ENCODE measurements at places on chromosomes 2 and 18.

- DNase-seq, result no peak
Observed at GRCh38 chr18:58870130-58870529, 5.5 kb downstream of the ZNF532 start.

DNA sequence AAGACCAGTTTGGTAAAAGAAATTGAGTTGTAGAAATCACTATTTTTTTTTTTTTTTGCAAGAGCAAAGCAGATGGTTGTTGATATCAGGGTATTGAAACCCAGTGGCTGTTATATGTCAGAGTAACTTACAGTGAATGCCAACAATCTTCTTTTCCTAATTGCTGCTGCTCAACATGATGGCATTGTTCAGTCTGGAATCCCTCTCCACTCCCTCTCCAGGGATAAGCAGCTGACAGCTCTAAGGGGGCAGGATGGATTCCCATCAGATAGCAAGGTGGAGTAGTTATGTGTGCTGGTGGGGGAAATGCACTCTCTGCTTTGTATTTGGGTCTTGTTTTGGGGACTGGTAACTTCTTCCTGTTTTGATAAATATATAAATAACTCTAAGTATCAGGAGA lies 200.0 kb downstream of the PIK3C3 start:
- DNase-seq, result no peak

DNA sequence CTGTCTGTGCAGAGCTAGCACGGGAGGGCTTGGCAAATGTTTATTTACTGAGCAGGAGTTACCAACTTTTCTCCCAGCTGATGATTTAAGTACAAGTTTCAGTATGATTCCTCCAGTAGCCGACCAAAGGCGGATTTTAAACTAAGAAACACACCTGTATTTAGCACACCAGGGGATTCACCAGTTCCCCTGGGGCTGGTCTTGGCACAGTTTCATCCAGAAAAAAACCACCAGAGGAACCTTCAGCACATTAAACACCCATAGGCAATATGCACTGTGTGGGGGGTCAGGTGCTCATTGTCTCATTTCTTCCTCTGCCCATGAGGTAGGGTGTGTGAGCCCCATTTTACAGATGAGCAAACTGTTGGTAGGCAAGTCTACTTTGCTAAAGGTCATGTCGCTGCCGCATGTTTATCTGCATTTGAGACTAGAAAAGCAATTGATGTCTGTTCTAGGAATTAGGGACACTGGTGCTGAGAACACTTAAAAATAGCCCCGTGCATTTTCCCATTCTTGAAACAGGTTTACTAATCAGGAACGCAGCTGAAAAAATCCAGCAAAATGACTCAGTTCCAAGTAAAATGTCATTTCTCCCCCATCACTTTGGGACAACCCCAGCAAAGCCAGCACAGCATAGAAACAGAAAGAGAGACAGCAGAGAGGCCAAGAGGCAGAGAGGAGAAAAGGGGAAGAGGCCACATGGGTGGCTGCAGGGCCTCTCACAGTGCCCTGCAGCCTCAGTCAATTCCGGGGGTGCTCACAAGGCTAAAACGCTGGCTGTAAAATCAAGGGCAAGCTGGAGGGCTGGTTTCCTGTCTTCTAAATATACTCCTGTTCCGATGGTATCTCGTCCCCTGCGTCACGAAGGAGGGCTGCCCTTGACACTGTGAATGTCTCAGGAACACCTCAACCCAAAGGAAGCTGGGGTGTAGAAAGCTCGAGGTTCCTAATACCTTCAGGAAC lies 166.8 kb upstream of the ID2 start:
- DNase-seq, result peak; percentile 90

DNA sequence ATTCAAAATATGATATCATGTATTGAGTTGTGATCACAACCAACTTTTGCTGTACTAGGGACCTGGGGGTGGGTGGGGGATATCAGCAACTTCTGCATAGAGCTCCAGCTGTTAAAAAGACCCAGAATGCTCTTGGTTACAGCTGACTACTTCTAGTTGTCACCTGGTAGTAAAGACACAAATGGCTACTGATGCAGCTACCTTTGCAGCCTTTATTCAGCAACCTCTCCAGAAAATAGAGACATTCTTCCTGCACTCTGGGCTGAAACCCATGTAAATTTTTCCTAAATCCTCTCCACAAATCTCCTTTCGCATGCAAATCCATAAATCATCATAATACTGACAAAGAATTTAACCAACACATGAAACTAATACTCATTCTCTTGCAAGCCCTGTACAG lies 238.3 kb downstream of the TCF4 start:
- no peak for DNase-seq

DNA sequence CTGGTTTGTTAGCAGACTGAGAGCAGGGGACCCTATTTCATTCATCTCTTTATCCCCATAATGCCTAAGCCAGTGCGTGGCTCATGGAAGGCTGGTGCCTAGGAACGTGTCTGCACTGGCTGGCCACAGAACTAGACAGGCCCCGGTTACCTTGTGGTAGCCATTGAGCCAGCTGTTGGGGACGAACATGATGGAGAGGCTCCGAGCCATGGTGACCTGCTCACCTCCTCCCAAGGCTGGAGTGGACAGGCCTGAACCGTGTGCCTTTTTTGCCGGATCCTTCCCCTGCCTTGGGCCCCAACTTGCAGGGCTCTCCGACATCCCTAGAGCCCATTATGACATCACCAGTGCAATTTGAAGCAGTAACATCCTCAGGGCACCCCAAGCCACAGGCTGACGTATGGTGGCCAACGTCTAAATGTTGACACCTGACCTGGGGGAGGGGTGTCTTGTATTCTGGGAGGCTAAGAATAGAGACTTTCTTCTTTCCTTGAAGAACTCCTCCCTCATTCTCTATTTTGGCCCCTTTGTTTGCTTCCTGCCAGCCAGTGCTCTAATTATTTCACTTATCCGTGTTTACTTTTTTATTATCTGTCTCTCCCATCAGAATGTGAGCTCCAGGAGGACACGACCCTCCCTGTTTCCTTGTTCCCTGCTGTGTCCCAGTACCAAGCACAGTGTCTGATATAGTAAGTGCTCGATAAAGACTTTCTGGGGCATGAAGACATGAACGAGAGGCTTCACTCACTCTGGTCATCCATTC lies 12.2 kb upstream of the DNPEP start:
- DNase-seq, result no peak

GRCh38 chr2:121377646-121378045 lies 92.6 kb upstream of the TFCP2L1 start:
- DNase-seq, result no peak

DNA sequence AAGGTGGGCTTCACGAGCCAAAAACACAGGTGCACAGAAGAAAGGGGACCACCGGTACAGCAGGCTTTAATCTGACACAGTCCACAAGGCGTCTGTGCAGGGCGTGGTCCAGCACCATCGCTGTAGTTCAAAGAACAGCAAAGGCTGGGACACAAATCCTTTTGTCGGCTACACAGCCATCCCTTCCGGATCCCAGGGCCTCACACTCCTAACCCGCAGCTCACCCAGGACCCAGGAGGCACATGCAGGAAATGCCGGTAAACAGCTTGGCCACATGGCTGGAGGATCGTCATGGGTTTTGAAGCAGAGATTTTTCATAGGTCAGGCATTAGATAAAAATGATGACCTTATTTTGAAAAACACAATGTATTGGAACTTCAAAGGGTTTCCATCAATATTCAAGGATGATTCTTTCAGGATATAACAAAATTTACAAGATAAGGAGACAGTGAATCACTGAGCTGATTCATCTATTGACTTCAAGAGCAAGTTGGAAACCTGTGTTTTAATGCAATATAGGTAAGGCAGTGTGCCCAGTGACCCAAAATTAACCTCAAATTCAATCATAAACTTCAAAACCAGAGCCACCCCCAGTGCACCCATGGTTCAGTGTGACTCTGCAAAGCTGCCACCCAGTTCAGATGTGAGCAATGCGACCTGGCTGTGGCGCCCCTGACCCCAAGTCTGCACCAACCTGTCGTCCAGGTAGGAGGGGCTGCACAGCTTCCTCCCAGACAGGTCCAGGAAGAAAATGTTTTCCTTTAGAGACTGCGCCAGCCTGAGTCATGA lies 74.4 kb downstream of the TMEM18 start:
- DNase-seq, result no peak

- DNase-seq, result no peak
Observed at GRCh38 chr18:11324510-11324909, 175.1 kb upstream of the PIEZO2 start.

- DNase-seq, result no peak
Observed at GRCh38 chr2:9300829-9301453, 94.3 kb downstream of the ASAP2 start.

- DNase-seq, result no peak
Observed at GRCh38 chr2:8225266-8225665, 456.6 kb upstream of the ID2 start.

GRCh38 chr2:217817466-217818292 lies 185.1 kb downstream of the TNS1 start:
- no peak for DNase-seq

- no peak for DNase-seq
Observed at GRCh38 chr2:129178356-129178755, 801.1 kb upstream of the RAB6C start.

DNA sequence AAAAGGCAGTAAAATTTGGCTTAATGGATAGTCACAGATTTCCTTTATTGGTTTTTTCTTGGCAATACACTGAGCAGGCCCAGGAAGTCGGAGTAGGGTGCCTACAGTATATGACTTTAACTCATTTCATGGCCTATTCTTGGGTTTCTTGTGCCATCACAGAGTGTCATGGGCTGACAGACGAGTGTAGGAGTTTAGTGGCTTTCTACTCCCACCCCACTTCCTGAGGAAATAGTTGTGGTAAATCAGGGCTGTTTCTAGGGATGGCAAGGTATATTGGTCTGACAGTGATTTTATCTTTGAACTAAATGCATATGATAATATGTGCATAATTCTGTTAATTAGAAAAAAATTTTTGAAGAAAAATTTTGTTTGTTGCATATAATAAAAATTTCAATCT lies 100.1 kb downstream of the PLCL1 start:
- no peak for DNase-seq

DNA sequence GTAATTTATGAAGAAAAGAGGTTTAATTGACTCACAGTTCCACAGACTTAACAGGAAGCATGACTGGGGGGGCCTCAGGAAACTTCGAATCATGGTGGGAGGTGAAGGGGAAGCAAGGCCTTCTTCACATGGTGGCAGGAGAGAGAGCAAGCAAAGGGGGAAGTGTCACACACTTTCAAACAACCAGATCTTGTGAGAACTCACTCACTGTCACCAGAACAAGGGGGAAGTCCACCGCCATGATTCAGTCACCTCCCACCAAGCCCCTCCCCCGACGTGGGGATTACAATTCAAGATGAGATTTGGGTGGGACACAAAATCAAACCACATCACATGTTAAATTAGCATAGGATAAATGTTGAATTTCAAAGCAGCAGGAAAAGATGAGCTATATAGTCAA lies 56.2 kb downstream of the STRADB start:
- no peak for DNase-seq

DNA sequence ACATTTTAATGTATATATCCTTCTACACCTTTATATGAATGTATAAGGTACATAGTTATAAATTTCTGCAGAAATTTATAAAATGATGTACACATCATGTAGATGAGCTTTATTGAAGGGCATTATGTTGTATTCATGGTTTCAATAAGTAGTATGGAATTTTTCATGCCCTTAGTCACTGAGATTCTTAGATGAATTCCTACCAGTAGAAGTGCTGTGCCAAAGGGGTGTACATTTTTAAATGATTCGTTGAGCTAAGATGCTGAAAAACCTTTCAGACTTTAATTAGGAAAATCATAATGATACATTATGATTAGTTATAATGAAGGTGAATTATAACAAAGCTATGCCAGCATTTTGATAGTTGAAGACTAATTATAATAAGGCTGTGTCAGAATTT lies 115.2 kb downstream of the ZNF236 start:
- no peak for DNase-seq

DNA sequence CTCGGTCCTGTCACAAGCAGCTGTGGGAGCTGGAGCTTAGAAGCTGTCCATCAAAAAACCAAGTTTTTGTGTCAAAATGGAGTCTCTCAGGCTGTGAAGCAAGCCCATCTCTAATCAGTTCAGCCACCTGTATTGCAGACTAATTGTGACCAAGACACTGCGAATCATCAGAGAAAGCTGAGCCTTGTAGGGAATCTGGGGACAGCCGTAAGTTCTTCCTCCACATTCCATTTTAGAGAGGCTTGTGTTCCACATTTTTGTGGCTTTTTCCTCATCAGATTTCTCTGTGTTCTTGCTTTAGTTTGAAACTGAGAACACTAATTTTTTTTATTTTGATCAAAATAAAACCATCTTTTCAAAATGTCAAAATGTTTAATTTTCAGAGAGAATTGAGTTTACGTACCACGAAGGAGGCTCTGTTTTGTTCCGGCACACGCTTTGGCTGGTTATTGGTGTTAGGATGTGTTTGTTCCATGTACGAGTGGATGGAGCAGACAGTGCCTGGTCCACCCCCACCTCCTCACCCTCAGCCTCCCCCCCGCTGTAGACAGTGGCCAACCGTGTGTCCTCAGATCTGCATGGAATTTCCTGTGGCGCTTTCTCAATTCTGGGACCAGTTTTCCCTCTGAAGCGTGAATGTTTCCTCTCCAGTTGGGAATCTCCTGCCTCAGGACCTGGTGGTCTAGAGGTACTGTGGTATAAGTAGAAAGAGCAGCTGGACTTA lies 140.8 kb downstream of the AGAP1 start:
- DNase-seq, result no peak

GRCh38 chr2:133138693-133139092 lies 429.6 kb downstream of the NCKAP5 start:
- no peak for DNase-seq

DNA sequence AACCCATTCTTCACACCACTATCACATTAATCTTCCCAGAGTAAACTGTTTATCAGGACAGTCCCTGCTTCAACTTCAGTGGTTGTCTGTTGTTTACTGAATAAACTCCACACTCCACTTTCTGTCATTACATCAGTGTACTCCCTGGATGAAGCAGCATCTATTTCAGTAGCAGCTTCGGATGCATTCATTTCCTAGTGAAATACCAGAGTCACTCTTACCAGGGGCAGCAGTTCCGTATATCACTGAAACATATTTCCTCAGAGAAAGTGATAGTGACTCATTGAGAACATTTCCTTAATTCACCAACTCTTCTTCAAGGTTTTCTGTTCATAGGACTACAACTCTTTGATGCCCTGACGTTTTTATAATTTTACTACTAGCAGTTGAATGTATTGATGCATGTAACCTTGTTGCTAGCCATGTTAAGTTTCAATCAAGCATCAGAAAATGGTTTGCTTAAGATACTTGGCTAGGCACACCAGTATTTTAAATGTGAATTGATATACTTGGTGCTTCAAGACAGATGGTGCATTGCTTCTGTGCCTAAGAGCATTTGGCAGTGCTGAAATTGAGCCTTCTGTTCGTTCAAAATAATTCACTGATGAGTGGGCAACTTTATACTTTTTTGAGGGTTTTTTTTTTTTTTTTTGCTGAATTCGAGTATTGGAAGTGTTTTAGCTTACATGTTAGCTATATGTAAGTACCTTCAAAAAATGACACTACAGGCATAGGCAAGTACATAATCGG lies 92.3 kb downstream of the UBE2E3 start:
- no peak for DNase-seq
